ENCODE measurements at places on chromosomes 6 and 20.
A peak's percentile ranks its signal among the peaks of the same experiment; 100 is the strongest.

- DNase-seq, result no peak
Observed at GRCh38 chr6:150894935-150895552, 29.5 kb downstream of the MTHFD1L start.

DNA sequence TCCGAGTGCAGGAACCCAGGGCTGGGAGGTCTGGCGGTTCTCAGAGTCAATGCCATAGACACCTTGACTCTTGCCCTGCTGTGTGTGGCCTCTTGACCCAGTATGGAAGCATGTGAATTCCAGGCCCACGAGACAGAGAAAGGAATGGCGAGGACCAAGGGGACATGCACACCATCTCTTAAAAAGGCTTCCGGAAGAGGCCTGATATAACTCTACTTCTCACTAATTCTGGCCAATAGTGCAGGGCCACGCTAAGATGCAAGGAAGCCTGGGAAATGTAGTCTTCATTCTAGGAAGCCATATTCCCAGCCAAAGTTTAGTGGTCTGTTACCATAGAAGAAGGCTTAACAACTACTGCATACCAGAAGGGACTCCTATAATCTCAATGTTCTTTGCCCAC is 177.0 kb upstream of the KCNG1 start:
- DNase-seq, result no peak

GRCh38 chr6:116651916-116652315 is 16.6 kb downstream of the ZUP1 start:
- no peak for DNase-seq

DNA sequence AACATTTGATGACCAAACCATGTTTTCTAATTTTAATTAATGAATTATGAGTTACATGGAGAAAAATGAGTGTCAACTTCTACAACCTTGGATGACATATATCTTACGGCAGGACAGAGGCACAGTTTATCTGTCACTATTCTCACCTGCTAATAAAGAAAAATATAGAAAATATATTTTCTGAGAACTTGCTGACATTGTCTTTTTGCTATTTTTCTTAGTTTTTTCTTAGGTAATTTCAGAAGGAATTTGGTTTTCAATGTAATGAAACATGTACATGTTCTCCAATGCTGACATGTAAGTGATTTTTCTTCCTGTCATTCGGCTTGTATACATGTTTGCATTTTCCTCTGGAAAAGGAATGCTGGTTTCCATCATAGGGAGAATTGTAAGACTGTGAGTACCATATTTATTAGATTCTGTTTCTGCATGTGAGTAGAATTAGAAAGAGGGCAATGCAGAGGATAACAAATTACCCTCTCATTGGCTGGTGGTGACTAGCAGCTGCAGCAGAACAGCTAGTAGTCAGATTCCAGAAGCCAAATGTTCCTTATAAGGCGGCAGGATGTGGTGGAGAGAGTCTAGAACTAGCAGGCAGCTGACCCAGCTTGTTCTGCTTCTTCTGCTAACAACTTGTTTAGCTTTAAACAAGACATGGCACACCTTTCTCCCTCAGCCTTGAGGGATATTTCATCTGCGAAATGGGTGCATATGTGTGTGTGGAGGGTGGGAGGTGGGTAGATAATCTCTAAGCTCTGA is 132.8 kb upstream of the SPACA1 start:
- DNase-seq, result peak; percentile 27

- DNase-seq, result no peak
Observed at GRCh38 chr6:38115626-38116008, 296.1 kb downstream of the ZFAND3 start.

Measured in AG20443 (cell line).